ENCODE measurements at places on chromosomes 16 and 17.

DNA sequence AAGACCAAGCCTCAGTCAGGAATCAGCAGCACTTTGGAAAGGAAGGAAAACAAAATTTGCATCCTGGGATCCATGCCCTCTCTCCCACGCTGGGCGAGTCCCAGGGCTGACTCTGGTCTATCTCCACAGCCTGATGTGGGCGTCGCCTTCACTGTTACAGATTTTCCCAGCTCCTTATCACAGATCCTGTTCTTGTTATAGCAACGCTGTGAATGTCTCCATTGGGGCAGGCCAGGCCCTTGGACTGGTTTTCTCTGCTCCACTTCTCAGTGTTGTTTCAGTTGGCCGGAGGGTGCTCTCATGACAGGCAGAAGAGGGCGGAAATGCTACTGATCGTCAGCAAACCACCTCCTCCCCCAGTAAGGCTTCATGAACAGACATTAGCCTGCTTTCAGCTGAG is 127.9 kb upstream of the CDH11 start:
- peak; percentile 63 for DNase-seq

- DNase-seq = no peak
These were observed 1.4 kb upstream of the PAGR1 start for GRCh38 chr16:29814592-29814991.

- DNase-seq = no peak
These were observed 7.6 kb downstream of the IFT20 start for GRCh38 chr17:28327709-28328108.

GRCh38 chr16:4265676-4266075 is 7.1 kb downstream of the TFAP4 start:
- DNase-seq = no peak

DNA sequence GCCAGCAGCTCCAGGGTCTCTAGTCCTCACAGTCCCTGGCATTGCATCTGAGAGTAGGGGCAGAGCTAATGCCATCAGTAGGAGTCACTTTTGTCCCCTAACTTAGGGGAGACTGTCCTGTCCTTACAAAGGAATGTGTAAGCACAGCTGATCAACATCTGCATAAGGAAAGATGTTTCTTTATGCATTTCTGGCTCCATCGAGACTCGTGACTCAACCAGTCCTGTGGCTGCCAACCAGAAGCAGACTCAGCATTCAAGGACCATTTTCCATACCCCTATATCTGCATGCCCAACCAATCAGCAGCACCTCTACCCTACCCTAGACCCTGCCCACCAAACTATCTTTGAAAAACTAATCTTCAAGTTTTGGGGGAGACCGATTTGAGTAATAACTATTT is 8.2 kb upstream of the MPP2 start:
- no peak for DNase-seq

DNA sequence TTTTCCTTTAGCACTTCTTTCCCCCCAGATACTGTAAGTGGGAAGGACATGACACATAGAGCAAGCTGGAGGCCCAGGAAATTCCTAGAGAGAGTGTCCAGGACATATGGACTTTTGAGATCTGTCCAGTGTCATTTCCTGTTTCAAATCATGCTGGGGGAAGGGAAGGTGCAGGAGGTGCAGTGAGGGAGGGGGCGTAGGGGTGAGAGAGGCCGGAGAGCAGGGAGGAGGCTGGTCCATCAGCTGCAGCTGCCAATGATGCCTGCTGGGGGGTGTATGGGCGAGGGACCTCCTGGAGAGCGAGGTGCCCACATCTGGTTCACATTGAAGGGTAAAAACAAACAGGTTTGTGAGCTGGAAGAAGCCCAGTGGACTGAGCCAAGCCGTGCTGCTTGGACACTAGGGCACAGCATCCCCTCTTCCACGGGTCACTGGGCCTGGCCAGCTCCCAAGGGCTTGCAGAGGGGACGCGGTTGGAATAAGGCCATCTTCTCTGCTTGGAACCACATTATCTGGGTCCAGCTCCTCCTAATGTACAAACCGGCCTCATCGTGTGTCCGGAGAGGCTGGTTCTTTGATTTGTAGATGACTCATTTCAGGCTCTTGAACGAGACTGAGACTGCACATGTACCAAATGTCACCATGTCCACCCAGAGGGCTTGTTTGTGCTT is 70.4 kb upstream of the SMURF2 start:
- no peak for DNase-seq

- no peak for DNase-seq
These were observed 10.2 kb downstream of the GABARAPL2 start for GRCh38 chr16:75576384-75576811.

DNA sequence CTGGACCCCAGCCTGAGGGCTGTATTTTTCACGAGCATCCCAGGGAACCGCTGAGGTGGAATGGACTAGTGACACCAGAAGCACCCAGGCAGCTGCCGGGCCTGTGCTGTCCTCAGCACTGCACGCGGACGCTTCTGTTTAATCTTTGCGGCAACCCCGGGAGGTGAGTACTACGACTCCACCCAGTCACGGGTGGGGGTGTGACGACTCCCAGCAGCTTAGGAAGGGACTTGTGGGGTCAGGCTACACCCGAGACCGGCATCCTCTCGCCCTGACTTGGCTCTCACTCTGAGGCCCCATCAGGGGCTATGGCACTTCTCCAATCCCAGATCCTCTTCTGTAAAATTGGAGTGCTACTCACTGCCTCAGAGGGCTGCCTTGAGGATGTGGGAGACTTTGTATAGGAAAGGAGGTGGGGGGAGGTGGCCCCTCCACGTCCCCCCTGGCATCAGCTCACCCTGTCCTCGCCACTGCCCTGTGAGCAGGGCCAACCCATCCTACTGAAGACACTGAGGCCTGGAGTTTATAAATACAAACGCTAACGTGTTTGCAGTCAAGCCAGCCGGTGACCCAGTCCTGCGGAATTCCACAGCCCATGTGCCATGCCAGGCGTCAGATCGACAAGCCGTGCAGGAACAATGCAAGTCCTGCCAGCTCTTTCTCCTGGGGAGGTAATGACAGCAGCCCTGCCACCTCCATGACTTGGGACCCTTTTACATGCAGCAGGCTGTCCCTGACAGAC is 44.4 kb downstream of the PPL start:
- no peak for DNase-seq

GRCh38 chr16:69031877-69032301 is 73.6 kb upstream of the HAS3 start:
- DNase-seq = no peak

GRCh38 chr16:64715624-64716023 is 406.2 kb downstream of the CDH11 start:
- DNase-seq = no peak
